ENCODE measurements at places on chromosomes 1 and 21.
A peak's percentile ranks its signal among the peaks of the same experiment; 100 is the strongest.

- DNase-seq, result no peak
These were observed 317.6 kb upstream of the PROX1 start for GRCh38 chr1:213669964-213670691.

DNA sequence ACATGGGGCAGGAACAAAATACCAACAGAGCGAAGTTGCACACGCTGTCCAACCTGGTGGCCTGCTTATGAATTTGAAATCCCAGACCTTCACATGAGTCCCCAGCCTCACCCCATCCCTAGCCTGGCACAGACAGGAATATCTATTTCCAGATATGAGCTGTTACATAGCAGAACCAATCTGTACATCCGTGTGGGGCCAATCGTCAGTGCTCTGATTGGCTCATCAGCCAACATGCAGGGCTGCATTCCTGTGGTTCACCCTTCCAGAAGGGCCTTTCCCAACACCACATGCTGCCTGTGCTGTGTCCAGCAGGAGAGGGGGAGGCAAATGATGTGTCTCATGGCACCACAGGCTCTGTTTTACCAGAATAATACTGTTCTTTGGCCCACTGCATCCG lies 31.3 kb downstream of the CCN1 start:
- no peak for DNase-seq

- no peak for DNase-seq
These were observed 238.4 kb upstream of the CACYBP start for GRCh38 chr1:174761335-174761734.

- no peak for DNase-seq
These were observed 377.8 kb downstream of the USH2A start for GRCh38 chr1:216045400-216045799.

DNA sequence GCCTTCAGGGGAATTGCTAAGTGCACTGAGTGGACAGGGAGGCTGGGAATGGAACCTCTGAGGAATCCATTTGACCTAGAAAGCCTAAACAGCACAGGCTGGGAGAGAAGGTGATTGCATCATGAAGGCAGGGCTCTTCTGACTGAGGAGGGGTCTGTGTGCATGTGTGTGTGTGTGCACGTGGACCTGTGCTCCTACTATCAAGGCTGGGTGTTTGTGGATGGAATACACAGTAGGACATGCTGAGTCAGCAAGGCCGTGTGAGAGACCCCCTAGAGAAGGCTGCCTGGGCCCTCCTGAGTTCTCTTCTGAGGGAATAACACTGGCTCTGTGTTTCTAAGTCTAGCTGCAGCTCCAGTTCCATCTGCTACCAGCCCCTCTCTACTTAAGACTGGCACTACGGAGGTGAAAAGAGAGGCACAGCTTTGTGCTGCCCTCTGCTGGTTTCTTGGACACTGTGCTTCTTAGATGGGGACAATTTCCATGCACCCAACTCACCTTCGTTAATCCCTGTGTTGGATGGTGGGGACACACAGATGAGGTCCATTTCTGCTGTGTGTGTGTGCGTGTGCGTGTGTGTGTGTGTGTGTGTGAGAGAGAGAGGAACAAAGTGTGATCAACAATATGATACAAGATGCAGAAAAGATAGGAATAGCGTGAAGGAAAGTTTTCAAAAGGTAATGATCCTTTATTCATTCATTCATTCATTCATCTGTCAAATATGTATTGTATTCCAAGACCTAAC lies 6.2 kb upstream of the EFCAB14 start:
- peak; percentile 76 for DNase-seq

DNA sequence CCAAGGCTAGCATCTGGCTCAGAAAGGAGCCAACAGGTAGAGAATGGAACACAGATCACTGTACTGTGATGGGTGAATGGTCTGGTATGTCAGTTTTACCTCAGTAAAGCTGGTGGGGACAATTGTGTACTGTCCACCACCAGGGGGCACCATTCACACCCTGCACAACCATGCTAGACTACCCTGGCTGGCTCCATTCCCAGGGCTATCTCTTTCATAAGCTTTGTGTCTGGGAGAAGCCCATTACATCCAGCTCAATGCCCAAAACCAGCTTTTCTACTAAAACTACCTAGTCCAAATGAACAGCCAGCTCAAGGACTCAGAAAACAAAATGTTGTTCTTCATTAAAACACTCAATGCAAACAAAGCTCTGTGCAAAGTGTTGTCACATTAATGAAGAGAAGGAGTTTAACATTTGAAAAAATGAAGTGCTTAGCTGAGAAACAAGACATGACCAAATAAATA lies 62.0 kb upstream of the RASAL2 start:
- peak; percentile 64 for DNase-seq

GRCh38 chr1:161098210-161099068 lies at the start of gene KLHDC9:
TSS of gene KLHDC9 (plus strand) at chr1:161098361. CDS start at chr1:161098536, 175 bp downstream.
- peak; percentile 39 for DNase-seq

- DNase-seq, result no peak
These were observed 172.4 kb downstream of the NTMT2 start for GRCh38 chr1:170318141-170318540.

GRCh38 chr1:183235503-183235902 lies 49.4 kb downstream of the LAMC2 start:
- DNase-seq, result no peak

GRCh38 chr1:205916541-205916940 lies 26.7 kb downstream of the SLC26A9 start:
- DNase-seq, result no peak

GRCh38 chr1:241932845-241933244 lies 24.7 kb upstream of the BECN2 start:
- DNase-seq, result no peak

DNA sequence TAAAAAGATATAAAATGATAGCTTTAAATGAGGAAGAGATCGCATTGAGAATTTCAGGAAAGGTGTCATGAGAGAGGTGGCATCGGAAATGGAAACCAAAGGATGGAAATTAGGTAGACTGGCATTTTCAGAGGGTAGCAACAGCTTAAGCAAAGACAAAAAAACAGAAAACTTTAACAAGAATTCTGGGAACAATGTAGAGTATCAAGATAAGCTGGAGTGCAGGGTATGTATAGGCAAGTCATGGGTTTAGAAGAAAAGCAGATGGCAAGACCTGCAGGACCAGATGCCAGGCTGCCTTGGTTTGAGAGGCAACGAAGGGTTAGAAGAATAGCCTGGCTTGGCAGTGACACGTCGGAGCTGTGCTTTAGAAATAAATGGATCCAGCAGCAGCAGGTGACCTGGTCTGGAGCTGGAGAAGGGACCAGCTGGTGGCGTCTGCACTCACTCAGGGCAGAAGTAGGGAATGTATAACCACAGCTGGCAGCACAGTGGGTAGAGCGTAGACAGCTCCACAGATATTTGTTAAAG lies 149.4 kb upstream of the TIAM1 start:
- DNase-seq, result no peak

DNA sequence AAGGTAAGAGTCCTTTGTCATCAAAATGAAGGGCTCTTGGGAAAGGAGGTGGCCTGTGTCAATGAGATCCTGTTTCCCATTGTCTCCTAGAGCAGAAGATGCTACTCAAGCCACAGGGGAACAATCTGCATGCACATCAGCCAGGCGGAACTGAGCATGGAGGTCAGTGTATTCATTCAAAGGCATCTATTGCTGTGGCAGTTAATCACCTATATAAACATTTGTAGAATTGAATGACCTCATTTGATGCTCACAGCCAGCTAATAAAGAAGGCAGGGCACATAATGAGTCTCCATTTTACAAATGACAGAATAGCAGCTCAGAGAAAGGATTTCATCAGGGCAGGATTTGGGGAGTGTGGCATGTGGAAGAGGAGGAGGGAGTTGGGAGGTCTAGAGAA lies 5.7 kb upstream of the FYB2 start:
- DNase-seq, result no peak

DNA sequence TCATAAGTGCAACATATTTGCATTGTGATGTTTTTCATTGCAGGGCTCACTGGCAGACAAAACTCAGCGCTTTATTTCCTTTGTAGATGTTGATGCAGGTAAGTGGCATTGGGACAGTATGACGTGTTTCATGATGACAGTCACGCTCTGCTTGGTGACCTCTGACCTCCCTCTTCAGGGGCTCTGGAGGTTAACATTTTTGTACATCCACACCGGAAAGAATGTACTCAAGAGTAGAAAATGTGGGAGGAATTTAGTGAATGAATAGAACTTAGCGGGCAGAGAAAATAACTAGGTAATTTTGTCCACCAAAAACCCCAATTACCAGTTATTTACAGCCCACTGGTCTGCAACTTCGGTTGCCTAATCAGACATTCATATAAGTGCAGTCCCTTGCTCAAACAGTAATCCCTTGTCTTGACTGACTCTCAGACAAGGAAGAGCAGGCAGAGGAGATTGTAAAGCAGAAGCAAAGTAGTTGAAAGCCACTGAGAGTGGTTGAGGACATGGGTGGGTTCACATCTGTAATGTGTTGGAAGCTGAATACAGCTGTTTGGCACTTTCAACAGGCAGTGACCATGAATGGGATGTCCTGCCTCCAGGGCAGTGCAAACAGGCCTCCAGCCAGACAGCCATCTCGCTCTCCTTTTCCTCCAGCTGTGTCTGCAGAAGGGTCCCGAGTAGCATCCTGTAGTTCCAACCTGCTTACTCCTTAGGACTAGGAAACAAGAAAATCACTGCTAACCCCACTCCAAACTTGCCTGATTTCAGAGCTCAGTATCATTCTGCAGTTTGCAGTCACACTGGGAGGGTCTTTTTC lies 188.9 kb downstream of the NRIP1 start:
- no peak for DNase-seq

GRCh38 chr1:7303554-7304317 lies 467.4 kb upstream of the VAMP3 start:
- no peak for DNase-seq

DNA sequence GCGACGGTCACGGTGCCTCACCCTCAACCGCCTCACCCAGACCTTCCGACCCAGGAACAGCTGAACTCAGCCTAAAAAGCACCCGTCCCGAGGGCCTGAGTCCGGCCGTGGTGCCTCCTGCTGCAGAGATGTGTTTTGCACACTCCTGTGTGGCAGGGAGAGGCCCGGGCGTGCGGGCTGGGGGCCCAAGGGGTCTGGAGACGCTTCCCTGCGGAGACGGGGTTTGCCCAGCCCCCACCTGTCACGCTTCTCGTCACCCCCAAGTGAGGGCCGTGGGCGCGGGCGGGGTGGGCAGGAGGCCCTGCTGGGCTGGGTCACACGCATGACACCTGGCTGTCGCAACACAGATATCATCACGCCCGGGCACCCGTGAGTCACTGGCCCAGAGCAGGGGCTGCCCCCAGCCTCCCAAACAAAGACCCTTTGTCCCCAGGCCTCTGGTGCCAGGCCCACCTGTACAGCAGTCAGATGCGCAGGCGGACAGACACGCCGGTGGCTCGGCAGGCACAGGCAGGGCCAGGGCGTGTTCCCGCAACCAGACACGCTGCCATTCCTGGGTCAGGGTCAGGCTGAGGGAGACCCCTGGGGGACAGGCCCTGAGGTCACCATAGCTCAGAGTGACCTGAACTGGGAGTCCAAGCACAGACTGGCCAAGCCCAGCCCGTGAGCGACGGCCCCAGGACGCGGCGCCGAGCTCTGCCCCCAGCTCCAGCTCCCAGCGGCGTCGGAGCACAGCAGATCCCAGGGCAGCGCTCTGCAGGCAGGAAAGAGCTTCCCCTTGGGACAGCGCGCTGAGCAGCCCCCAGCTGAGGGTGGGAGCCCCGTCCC lies 6.1 kb downstream of the B3GALT6 start:
- DNase-seq, result no peak

GRCh38 chr1:74731399-74732052 lies 1.3 kb downstream of the CRYZ start:
- DNase-seq, result no peak

GRCh38 chr1:31762726-31763670 lies 1.1 kb downstream of the ADGRB2 start:
- peak; percentile 43 for DNase-seq

DNA sequence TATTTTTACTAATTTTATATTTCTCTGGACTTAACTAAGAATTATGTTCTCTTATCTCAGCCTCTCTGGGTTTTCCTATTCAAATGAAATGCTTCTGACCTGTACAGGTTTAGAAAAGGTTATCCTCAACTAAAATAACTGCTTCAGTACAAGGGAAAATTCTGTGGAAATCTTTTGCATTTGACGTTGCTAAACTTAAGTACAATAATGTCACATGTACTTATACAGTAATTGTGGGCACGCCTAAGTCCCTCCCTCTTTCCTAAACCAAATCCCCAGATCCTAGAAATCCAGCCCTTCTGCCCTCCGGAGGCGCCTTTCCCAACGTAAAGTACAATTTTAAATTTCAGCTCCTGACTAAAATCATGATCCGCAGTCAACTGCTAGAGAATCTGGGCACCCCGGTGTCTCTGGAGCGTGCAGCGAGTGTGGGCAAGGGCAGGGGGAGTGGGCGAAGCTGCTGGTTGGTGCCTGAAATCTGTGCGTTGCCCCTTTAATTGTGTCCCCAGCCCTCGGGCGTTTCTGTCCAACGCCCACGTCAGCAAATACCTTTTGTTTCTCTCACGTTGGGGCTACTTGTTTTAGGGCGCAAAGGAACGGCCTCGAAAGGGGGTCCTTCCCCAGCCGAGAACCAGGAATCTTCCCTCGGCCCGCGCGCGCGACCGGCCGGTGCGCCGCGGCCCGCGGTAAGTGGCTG lies at the start of gene ZBTB8A:
ZBTB8A (plus strand) TSS at position 541 of the 697 bp plus-strand sequence. CDS start 53,505 bp downstream, outside the sequence.
- DNase-seq, result no peak

- DNase-seq, result peak; percentile 96
These were observed 14.4 kb downstream of the CD58 start for GRCh38 chr1:116556289-116557006.

DNA sequence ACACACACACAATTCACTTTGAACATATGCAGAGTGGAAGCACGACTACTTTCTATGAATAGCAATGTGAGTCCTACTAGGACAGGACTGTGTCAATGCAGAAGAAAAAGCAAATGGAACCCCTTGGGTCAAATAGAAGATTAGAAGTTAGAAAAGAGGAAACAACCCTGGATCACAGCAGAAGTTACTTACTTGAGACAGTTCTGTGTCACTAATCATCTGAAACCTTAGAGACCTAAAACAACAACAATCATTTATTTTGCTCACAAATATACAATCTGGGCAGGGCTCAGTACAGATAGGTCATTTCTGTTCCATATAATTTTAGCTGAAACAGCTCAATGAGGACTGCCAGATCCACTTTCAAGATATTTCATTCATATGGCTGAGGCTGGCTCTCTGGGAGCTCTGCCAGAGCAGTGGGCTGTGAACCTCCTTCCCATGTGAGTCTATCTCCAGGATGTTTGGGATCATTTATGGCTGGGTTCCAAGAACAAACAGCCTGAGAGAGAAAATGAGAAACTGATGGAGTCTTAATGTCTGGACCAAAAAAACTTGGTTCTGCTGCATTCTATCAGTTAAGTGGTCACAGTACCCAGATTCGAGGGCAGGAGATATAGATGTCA lies 42.5 kb upstream of the IL10 start:
- no peak for DNase-seq

Data from CD14-positive monocyte (primary cell).